ENCODE measurements at places on chromosomes 1 and 21.

DNA sequence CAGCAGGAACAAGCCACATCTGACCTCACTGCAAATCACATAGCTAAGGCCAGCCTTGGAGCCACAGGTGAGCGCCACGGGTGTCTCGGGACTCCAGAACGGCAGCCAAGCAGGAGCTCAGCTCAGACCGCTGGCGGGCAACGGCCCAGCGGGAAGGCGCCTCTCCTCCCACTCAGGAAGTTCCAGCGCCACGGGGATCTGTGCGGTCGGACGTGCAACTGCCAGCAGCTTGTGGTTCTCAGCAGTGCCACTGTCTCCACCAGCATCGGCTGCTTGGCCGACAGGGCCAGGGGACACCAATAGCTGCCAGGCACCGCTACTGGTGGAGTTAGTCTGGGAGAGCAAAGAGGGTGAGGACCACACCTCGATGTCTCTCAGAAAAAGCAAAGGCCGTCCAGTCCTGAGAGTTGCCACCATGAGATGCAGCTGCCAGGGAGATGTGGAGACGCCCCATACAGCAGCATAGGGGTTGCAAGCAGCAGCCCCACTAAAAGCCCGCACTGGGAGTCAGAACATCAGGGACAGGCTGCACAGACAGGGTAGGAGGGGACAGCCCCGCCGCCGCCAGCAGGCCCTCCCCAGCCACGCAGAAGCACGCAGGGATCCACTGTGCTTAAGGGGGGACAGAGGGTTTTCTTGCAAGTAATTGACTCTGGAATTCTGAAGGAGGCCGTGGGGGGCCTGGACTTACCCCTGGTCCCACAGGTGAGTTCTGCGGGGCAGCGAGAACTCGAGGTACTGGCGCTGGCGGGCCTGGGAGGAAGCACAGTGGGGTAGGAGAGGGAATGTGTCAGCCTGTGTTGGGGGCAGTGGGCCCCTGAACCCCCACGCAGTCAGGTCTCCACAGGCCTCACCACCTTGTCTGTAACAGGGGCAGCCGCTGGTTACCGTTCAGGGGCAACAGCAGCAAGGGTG lies 83.5 kb downstream of the NPHP4 start:
- DNase-seq = no peak

DNA sequence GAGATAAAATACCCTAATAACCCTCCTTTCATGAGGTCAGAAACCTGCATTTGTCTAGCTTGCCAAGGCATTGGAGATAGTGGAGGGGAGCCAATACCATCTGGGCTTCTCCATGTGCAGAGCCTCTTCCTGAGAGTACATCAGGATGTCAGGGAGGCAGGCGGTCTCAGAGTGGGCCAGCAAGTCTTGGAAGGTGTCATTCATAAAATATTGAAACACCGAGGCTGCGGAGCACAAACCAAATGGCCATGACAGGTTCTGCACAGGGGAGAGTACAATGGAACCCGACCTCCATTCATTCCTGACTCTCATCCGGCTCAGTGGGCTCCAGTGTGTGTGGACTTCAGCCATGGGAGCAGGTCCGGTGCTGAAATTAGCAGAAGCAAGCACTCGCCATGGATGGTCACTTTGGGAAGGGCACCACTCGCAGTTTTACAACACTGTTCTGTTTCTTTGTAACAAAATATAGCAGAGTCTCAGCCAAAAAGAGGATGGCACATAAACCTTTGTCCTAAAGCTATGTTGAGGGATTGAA lies 446.6 kb downstream of the SIPA1L2 start:
- no peak for DNase-seq

DNA sequence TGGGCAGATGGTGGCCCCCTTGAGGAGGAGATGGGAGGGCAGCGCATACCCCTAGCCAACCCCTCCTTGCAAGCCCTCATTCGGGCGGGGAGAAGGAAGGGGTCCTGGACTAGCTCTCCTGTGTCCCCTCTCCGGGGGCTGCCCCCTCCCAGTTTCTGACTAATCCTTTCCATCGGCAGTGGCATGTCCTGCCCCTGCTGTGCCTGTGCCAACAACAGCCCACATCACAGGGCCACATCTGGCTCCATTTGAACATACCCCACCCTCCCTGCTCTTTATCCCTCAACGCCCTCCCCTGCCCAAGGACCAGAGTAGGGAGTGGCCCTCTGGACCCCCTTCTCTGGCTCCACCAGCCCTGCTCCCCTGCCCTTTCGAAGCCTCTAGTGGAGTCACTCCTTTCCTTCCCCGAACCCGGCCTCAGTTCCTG lies 11.0 kb upstream of the LMNA start:
- DNase-seq = no peak

- no peak for DNase-seq
Observed at GRCh38 chr1:84899969-84900368, 7.0 kb upstream of the LPAR3 start.

DNA sequence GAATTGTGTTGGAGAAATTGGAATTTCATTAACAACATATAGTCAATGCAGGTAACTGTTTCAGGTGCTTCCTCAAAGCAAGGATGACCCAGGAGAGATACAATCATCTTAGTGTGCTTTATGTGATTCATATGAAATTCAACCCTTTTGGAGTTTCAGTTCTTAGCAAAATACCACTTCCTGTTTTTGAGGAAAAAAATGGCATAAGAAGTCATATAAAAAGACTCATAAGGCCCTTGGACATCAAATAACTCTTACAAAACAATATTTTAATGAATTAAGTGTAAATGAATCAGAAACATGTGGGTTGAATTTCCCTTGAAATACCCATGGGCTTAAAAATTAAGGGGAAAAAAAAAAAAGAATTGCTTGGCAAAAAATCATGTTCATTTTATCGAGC lies 926.6 kb downstream of the LTN1 start:
- DNase-seq = no peak

DNA sequence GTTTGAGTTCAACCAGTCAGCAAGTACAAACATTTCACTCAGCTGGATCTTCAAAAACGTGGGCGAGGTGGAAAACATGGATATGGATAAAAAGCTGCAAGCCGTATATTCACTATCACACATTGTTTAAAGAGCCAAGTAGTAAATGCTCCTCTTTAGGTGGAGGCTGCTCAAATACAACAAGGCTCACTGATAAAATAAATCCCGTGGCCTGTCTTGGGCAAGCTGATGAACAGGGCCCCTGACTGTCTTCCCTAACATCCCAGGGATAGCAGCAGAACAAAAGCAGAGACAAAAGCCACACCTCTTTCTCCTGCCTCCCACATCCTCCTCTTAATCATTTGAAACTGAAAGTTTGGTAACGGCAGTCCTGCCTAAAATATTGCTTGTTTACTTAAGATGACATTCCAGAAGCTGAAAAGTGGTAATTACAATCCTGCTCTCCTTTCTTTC lies 357.7 kb downstream of the TTLL7 start:
- no peak for DNase-seq

GRCh38 chr1:26689504-26689903 lies 6.3 kb upstream of the ARID1A start:
- no peak for DNase-seq

DNA sequence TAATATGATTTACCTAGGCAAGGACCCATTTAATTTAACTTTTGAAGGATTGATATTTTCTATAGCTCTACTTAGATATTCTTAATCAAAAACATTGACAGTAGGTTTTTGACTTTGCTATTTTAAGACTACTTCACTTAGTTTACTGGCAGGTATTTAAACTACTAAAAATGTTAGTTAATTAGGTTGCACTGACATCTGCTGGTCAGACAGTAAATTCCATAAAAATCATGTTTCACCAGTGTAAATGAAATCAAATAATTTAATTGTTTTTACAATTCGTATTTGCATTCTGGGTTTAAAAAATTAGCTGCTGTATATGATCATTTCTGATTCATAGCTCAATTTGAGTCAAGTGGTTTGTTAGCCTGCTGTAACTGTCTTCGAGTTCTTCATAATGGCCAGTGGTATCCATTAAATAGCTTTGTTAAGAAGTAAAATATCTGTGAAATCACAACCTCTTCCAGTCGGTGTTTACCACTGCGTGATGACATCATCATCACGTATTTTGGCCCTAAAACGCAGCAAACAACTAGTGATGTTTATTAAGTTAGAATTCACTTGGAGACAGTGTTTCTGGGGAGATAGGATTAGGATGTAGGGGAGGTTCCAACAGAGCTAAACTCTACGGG lies 26.2 kb downstream of the EXTL2 start:
- no peak for DNase-seq

- no peak for DNase-seq
Observed at GRCh38 chr1:50262436-50262835, 153.7 kb downstream of the ELAVL4 start.

DNA sequence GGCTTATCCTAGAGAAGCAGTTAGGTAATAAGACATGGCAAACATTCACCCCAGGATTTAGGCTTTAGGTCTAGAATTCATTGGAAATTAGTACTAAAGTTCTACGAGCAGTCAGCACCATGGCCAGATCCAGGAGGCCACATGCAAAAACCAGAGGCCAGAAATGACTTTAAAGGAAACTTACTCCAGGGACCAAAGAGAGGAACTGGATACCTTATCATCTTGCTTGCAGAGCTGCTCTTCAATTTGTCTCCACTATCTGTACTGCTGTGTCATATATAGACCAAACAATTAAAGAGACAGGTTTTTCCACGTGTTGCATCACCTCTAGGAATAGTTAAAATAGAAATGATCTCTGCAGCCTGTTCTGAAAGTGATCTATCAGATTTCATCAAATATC lies 127.8 kb downstream of the LMX1A start:
- no peak for DNase-seq

DNA sequence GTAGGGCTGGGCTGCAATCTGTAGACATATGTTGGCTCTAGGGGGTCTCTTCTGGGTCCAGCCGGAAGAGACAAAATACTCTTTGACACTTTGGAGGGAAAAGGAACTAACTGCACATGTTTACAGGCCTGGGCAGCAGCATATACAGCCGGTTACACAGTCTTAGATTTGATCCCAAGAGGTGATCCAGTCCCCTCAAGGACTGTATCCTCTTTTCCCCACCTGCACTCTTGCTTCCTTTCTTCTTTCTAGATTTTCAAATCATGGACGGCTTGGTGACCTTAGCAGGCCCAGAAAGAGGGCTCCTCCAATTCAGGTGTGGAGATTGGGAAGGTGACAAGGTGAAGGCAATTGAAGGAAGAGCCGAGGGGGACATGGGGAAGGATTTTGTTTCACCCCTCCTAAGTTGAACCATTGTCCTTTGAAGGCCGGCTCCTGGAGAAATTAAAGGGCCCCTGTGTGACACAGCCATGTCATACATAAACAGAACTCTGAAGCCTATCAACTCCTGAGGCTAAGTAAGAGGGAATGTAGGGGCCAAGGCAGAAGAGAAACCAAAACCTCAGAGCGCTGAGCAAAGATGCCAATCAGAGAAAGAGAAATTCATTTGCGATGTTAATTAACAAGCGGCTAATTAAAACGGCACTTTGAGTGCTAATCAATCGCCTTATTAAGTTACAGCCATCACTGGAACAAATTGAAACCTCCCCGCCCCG lies 5.9 kb upstream of the BARHL2 start:
- DNase-seq = no peak

DNA sequence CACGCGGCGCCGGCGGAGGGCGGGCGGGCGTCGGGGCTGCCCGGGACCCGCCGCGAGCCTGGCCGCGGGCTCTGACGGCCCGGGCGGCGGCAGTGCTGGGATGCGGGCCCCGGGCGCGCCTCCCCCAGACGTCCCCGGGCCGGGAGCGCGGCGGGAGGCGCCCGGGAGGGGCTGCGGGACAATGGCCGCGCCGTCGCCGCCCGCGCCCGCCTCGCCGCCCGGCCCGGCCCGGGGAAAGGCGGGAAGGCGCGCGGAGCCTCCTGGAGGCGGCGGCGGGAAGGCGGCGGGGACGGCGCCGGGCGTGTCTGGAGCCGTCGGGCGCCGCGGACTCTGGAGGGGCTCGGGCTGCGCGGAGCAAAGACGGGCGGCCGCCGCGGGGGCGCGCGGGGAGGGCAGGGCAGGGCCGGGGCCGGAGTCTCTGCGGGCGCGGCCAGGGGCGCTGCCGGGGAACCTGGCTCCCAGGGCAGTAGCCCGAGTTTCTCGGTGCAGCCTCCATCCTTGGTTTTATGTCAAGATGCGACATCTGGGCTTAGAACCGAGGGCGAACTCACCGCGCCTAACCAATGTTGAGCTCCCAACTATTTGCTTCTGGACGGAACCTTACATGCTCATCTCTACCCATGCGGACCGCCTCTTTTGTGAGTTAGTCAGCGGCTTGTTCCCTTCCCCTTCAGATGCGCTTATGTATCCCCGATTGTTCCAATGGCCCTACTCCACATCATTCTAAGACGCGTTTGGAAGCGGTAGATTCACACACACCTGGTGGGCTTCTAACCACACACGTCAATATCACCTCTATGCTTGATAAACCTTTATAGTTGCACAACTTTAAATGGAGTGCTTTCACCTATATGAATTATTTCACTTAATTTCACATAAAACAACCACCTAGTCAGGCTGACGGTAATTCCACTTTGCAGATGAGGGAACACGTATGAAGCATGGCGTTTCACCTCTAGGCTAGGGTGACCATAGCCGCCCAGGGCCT lies 651 bp downstream of the ZBTB8A start:
- DNase-seq = peak; percentile 73

DNA sequence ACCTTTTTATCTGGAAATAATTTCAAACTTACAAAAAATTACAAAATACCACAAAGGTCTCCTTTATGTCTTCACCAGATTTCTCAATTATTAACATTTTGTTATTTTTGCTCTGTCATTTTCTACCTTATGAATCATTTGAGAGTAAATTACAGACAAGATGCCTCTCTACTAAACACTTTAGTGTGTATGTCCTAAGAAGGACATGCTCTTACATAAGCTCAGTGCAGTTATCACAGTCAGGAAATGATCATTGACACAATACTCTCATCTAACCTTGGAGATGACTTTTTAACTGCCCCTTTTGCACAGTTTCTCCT lies 378.9 kb upstream of the RUNX1 start:
- DNase-seq = no peak

DNA sequence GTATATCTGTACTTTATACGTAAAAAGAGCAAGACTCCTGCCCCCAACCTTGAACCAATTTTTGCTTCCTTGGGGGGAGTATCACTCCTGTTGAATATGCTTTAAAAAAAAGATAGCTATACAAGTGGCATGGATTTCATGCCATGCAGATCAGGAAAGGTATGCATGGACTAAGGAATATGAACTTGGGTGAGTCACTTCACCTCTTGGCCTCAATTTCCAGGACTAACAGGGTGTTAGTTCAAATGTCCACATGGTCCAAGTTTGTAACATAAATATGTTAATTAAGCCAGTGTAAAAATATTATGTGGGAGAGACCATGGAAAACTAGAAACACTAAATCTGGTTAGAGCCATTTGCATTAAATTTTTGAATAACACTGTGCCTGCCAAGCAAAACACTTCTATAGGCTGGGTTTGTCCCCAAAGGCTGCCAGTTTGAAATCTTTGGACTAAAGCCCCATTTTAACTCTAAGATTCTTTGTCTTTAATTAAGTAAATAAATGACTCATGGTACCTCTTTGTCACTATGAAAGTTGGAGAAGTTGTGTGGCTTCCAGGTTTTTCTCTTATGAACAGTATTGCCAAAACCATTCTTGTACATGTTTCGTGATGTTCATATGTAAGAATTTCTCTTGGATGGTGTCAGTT lies 33.1 kb downstream of the FAM177B start:
- no peak for DNase-seq
